ENCODE measurements at places on chromosomes 1 and 21.
A peak's percentile ranks its signal among the peaks of the same experiment; 100 is the strongest.

DNA sequence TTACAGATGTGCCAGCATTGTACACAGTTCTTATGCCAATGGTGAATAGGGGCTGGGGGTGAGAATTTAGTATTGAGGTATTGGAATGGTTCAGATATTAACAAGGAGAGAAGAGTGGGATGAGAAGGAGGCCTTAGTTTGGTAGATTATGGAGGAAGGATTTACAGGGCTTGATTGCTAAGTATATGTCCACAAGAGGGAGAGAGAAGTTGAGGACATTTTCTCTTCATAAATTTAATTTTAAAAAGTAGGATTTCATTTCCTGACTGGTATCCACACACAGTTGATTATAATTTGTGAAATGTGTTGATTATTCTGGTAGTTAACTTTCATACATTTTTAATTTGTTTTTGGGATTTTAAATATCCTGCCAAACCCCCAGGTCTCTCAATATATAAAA, 213.0 kb downstream of the ADGRL2 start:
- no peak for ATAC-seq

- ATAC-seq, result no peak
These were observed 40.0 kb upstream of the PRMT6 start for GRCh38 chr1:107016376-107016978.

GRCh38 chr1:221478050-221478949, 263.6 kb downstream of the DUSP10 start:
- ATAC-seq, result peak; percentile 97

DNA sequence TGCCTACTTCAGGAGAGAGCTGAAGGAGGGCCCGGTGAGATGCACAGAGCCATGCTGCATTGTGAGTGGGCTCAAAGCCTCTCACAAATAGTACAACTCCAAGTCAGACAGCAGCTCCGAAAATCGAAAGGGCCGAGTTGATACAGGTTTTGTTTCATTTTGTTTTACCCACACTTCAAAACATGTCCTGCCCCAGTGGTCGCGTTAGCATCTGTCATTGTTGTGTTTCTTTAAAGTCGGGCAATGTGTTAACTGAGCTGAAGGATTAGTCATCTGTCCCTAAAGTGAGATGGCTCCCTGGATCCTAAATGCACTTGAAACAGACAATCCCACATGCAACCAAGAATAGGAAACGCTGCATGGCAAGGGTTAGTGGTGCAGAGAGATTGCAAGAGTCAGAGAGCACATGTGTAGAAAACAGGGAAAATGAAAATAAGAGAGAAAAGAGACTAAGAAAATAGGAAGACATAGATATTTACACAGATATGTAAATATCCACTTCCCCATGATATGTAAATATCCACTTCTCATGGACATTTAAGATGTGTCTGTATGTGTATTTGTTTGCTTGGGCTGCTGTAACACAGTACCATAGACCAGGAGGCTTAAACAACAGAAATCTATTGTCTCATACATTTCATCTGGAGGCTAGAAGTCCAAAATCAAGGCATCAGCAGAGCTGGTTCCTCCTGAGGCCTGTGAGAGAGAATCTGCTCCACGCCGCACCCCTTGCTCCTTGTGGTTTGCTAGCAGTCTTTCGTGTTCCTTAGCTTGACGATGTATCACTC, 131.4 kb upstream of the RAB4A start:
- peak; percentile 61 for ATAC-seq

GRCh38 chr1:53942127-53942957, 3.2 kb downstream of the IFT25 start:
- ATAC-seq, result no peak

- ATAC-seq, result no peak
These were observed 30.0 kb upstream of the MACF1 start for GRCh38 chr1:39174390-39175081.

Data from motor neuron (in vitro differentiated cells).